ENCODE measurements at places on chromosomes 7 and 10.
A peak's percentile ranks its signal among the peaks of the same experiment; 100 is the strongest.

GRCh38 chr10:22374489-22375126, 29.3 kb downstream of the SPAG6 start:
- no peak for DNase-seq

DNA sequence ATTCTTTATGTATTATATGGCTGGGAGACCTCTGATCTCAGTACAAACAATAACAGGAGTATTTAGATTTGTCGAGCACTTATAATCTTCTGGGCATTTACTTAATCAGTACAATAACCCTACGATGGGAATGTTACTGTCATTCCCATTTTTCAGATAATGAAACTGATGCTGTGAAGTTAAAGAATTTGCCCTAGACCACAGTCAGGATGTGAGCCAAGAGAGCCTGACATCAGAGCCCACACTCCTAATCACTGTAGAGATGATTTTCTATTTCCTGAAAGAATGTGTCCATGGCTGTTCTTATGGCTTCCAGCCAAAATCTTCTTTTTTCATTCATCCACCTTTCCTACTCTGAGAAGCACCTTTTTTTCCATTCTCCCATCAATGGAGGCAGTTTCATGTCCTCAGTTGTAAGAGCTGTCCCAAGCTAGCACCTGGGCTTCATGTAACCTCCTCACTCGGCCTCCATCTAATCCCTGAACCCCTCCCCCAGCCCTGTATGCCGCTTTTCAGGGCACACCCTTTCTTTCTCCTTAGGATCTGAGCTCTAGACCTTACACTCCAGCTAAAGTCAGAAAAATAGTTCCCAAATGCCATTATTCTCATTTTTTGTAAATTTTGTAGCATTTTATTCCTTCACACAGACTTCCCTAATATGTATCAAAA, 12.2 kb upstream of the CAV1 start:
- DNase-seq: no peak

DNA sequence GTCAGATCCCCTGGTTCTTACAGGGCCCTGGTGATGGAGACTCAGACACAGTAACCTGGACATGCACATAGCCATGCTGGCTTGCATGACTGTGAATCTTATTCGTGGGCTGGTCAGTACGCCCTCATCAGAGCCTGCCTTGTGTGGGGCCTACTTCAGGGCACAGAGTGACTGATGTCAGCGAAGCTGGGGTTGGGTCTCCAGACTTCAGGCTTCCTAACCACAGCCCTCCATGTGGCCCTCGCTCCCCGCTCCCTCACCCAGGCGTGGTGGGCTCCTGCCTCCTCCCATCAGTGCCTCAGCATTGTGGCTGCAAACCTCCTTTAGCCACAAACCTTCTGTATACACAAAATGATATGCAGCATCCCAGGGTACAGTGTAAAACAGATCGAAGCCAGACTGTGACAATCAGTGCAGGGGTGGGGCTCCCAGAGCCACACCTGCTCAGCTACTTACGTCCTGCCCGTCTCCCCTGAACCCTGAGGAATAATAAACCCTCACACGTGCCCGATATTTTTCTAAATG, 7.1 kb upstream of the C10orf105 start:
- DNase-seq: no peak

DNA sequence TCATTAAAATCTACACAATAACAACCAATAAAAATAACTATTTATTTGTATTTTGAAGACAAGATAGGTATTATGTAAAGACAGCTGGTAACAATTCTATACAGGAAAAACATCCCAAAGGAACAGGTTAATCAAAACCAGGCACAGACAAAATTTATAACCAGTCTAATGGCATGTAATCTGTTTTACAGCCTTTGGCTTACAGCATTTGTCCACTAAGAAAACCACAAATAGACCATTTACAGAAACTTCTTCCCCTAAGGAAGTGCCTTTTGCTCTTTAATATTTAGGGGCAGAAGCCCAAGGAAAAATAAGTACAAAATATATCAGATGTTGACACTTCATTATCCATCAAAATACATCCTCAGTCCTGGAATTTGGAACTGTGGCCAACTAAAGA, 65.0 kb downstream of the SVIL start:
- DNase-seq: no peak

GRCh38 chr10:33347211-33347610, 12.7 kb upstream of the NRP1 start:
- DNase-seq: no peak

DNA sequence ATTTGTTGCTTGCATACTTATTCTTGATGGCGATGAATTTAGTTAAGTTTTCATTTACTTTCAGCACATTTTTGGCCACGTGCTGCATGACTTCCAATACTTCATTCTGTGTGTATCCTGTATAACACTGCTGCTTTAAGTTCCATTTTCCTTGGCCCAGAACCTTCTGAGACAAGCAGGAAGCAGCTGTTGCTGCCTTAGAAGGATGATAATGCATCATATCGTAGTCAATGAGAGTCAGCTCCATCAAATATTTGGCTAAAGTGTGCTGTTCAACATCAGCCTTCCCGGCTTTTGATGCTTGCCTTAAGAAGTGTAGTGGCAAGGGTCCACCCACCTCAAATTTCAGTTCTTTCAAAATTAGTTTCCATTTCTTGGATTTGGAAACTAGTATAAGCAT, 59.2 kb upstream of the GLCCI1 start:
- DNase-seq: no peak

DNA sequence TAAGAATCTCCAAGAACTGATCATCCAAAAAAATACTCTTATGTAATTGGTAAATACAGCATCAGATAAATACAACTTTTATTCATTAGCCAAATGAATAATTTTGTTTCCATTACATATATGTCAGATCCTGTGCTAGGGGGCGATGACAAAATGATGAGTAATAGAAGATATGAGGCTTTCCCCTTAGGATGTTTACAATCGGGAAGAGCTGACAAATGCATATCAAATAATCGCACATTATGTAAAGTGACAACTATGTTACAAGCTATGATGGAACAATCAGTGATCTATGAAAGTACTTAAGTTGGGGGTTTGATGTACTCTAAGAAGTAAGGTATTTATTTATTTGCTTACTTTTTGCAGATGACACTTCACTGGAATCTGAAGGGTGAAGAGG, 465.6 kb upstream of the VSTM2A start:
- no peak for DNase-seq

DNA sequence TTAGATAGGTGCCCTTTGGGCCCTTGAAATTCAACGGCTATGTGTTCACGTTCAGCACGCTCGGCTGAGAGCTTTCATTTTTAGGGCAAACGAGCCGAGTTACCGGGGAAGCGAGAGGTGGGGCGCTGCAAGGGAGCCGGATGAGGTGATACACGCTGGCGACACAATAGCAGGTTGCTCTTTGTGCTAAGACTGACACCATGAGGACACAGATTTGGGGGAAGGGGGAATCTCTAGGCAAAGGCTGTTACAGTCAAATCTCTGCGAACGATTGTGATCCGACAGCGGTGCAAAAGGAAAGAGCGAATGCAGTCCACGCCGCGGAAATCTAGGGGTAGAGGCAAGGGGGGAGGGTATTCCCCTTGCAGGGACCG, 667 bp downstream of the KLLN start:
- DNase-seq: peak; percentile 10

DNA sequence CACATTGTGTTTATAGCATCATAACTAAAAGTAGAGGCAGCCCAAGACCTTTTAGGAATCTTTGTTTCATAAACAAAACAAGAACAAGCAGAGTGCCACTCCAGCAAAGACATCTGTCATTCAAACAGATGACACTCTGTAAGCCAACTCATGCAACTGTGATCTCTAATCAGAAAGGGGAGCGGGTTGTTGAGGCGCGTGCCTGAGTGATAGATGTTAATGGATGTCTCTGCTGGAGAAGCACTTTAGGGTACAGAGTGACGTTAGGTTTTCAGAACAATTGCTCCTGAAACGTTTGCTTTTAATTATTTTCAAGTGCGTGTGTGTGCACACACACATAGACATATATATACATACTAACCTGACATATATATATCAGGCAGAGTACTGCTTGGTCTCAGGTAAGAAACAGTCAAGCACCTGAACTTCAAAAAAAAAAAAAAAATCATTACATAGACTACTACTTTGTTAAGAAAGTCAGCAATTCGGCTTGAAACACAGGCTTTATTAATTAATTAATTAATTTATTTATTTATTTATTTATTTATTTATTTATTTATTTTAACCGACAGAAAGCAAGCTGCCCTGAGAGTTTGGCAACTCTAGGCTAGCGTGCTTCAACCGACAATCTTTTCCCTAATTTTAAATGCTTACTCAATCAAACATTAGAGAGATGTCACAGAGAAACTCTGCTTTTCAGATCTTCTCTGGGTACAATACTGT, 109.1 kb downstream of the POU6F2 start:
- no peak for DNase-seq

GRCh38 chr10:47222461-47222860, 77.5 kb upstream of the GDF10 start:
- no peak for DNase-seq

DNA sequence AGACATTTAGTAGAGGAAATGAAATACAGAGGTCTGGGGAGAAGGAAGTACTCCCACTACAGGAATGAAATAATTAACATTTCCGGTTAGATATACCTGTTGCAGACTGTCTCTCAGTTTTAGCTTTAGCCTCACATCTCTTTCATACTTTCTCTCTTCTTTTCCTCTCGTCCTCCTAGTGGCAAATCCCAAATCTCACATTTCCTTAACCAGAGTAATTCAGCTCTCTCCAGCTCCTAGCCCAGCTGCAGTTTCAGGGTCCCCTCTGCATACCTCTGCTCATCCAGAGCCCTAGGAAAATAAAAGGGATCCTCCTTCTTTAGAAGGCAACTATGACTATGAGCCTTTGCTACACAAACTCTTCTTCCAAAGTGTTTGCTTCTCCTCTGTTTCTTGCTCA, 643.2 kb downstream of the PHTF2 start:
- no peak for DNase-seq

Measured in D341Med (cell line).